Stimulated activated CD4-positive, alpha-beta T cell treated with anti-CD3 and anti-CD28 coated beads, Interleukin-2, amount 100 ng/mL, for 24 hours (primary cell): ENCODE measurements at places on chromosomes 2 and 18.

GRCh38 chr2:200380833-200381542 is 74.5 kb downstream of the SPATS2L start:
- DNase-seq, result no peak

- DNase-seq, result no peak
These were observed 36.6 kb downstream of the VAPA start for GRCh38 chr18:9950289-9951016.

- DNase-seq, result no peak
These were observed 8.6 kb upstream of the SEH1L start for GRCh38 chr18:12939162-12939561.

GRCh38 chr18:56009411-56009810 is 421.4 kb upstream of the TCF4 start:
- no peak for DNase-seq

GRCh38 chr2:3309496-3310355 is 67.9 kb downstream of the EIPR1 start:
- DNase-seq, result no peak

GRCh38 chr2:105104208-105104731 is 66.4 kb downstream of the MRPS9 start:
- DNase-seq, result no peak

DNA sequence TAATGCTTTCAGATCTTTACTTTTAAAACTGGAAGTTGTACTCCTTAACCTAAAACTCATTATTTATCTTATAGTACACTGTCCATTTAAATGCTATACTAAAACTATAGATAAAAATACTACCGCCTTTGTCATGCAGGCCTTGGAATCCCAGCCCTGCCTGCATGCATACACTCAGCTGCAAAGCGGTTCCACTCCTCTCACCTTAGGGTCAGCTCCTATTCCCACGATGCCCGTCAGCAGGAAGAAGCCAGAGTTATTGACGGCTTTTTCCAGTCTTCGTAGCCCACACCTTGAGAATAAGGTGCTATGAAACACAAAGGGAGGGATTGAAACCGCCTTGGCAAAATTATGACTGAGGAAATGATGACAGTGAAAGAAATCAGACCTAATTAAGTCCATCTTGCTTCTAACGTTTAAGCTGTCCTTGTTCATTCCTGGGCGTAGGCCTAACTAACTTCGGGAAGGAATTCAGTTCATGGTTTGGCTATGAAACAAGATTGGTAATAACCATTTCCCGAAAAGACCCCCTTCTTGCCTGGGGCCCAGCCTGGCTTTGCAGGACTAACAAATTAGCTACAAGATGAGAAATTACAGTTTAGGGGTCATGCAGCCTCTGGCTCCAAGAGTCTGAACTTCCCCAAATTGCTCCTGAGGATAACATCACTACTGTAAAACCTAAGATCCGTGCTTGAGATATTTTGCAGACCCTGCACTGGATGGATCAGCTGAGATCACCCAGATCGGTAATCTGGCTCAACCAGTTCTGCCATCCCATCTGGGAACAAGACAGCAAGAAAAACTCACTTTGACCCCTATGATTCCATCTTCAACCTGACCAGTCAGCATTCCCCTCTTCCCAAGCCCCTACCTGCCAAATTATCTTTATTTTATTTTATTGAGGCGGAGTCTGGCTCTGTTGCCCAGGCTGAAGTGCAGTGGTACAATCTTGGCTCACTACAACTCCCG is 17.1 kb downstream of the EPB41L5 start:
- DNase-seq, result no peak

- no peak for DNase-seq
These were observed 45.5 kb downstream of the KCTD1 start for GRCh38 chr18:26502823-26503222.

- no peak for DNase-seq
These were observed 218.4 kb downstream of the ANAPC1 start for GRCh38 chr2:111665551-111666116.

- no peak for DNase-seq
These were observed 153.3 kb downstream of the EML6 start for GRCh38 chr2:54876764-54877163.

DNA sequence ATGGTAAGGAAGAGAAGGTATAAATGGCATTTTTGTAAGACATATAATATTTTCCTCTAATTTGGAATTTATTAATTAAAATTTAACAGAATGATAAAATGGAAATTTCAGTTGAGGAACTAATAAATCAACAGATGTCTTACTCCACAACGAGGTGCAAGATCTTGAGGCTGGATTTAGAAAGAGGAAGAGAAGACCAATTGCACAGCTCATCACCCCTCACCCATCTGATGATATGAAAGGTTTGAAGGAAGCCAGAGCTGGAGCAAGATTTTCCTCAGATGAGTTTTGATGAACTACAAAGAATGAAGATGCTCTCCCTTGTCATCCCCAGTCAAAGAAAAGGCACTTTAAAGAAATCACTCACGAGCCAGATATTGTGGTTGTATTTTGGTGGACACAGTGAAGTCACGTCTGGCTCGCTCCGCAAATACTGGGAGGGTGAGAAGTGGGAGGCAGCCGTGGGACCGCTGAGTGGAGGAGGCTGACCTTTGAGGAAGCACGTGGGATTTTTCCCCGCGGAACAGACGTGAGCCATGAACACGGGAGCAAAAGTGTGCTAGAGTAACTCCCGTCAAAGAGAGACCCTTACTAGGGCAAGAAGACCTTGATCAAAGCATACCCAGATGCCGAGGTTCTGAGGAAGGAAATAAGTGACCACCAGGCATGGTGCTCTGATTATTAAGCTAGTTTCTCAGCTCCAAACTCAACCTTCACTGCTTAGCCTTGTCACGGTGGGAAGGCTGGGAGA is 511.4 kb downstream of the RNF144A start:
- DNase-seq, result no peak

DNA sequence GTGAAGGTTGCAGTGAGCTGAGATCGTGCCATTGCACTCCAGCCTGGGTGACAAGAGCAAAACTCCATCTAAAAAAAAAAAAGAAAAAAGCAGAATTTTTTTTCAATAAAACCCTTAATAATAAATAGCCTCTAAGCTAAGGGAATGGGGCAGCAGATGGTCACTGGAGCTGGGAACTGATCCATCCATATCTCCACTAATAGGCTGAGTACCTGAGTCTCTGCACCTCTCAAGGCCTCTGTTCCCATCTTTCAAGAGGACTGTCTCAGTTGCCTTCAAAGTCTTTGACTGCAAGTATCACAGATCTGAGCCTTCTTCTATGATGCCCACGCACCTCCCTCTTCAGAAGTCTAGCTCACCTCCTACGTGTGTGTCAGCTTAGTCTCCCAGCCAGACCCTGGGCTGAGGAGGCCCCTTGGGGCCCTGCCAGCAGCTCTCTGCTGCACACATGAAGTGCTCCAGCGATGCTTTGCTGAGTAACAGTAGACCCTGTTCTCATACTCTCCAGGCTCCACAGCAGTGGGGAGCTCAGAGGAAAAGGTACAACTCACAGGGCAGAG is 32.9 kb downstream of the ST8SIA5 start:
- no peak for DNase-seq

DNA sequence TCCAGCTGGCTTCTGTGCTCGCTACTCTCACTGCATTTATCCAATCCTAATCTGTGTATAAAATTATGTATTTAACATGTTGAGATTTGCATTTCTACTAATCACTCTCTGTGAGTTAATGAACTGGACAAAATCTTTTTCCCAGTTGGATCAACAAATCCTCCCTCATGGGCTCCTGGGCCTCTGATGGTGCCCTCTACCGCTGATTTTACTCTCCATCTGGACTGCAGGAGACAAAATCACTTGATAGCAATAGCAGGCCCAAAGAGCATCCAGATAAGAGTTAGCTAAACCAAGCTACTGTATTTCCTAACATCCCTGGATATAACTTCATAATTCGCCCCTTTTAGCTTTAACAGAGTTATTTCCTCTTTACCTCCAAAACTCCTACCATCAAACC is 14.4 kb downstream of the REG3G start:
- DNase-seq, result no peak
